NCI-H524 treated with DMSO at 0.1 percent for 48 hours (cell line): ENCODE measurements at places on chromosomes 3 and 15.

DNA sequence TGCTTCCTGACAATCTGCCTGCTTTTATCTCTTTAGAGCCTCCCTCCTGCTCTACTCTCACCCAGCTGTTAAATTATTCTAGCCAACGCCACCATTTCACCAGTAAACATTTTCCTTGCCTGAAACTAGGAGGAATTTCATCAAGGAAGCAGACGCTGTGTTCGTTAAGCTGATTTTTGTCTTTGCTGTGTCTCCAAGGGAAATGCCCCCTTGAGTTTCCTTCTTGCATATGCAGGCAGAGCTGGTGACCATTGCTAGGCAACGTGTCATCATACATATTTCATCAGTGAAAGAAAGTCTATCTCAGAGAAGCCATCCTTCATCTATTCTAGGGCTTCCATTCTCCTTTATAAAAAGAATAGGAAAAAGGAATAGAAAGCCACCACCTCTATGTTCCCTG, 87.0 kb upstream of the ST8SIA2 start:
- DNase-seq = peak; percentile 20

DNA sequence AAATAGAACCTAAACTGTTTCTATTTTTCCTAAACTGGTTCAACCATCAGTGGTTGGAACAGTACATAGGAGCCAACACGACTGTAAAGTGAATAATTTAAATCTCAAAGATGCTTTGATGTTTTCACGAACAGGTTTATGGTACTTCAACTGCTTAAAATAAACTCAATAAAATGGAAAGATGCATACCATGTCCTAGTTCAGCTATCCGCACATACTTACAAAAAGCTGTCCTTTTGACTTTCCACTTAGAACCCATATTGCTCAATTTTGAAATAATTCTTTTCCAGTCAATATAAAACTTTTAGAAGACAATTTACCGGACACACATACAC, 902 bp downstream of the CMTM6 start:
- DNase-seq = no peak

GRCh38 chr3:57917601-57918000, 90.6 kb upstream of the FLNB start:
- no peak for DNase-seq

DNA sequence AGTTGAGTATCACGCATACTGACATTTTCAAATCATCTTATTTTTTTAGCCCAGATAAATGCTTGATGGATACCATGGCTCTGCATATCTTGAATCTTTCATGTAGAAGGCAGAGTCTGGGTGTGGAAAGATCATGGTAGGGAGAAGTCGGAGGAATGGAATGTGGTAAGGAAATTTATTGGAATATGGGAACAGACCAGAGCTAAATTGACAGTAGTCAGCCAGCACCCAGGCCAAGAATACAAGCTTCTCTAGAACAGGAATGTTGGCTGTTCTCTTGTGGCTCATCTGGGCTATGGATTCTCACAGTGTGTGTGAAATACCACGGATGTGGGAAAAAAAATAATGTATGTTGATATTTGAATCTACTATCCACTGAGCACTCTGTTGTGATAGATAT, 305.7 kb upstream of the COL8A1 start:
- DNase-seq = no peak

DNA sequence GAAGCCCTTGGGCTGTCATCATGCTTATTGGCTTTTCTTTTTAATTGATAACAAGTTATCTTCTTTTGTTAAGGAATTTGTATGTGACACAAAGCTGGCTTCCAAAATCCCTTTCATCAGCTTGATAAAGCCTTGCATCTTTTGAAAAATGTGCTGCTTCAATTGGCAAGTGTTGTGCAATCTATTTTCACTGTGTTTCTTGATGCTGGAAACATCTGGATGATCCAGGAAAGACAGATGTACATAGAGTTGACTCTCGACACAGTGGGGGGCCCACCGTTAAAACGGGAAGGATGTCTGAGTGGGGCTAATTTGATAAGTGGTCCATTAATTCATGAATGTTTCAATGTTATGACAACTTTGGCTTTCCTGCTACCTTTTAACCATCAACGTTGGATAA, 158.3 kb upstream of the WNT5A start:
- no peak for DNase-seq
